ENCODE measurements at places on chromosomes 1 and 21.

DNA sequence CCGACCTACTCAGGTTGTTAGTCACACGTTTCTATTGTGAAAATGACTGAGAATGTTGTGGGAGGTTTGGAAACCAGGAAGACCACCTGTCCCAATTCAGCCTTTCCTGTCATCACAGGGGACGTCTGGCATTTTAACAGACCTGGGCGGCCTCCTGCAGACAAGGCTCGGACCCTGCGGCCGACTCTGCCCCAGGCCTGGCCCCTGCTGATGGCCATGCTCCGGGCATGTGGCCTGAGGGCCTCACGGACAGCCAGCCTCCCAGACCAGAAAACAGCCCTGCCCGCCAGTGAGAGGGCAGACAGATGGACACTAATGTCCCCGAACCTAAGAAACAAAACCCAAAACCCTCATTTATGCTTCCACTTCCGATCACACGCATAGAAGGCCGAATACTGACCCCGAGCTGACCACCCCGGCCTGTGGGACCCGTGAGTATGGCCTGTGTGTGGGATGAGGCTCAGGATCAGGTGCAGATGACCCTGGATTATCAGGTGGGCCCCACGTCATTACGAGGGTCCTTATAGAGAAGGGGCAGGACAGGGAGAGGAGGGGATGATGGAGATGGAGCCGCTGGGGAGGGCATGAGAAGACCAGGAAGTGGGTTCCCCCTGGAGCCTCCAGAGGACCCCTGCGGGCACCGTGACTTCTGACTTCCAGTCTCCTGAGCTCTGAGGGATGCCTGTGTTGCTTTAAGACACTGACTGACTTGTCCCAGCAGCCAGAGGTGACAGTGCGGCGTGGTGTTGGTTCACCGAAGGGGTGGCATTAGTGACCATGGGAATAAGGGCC, 9.6 kb downstream of the COL18A1 start:
- DNase-seq, result no peak

DNA sequence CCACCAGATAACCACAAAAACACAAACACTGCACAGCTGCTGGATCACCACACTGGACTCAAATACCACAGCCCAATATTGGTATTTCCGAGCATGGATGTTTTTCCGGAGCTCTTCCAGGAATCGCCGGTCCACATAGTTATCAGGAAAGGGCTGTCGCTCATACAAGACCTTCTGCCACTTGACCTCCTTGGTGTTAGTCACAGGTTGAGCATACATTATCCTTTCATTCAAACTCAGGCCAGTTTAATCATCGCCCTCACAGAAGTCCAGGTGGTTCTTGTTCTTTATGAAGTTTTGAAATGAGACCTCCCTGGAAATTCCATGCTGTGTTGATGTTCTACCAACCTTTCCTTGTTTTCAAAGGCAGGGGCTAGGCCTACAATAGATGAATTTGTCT, 1.5 kb downstream of the PIGC start:
- DNase-seq, result no peak

DNA sequence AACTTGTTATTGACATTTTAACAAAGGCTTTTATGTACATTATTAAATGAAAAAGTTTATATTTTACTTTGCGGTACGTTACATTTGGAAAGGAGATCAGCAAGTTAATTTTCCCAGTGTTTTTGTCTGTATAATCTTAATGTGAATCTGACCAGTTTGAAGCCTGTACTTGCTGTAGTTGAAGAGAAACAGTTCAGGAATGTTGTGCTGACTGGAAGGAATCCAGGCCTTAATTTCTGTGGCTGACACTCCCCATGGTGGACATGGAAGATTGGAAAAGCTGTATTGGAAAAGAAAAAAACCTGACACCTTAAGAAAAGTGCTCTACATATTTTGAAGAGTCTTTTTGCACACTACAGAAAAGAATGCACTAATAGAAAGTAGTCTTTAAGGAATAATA, 15.5 kb downstream of the LEPR start:
- DNase-seq, result peak; percentile 54

GRCh38 chr1:85894651-85895050, 186.4 kb upstream of the ZNHIT6 start:
- peak; percentile 29 for DNase-seq

DNA sequence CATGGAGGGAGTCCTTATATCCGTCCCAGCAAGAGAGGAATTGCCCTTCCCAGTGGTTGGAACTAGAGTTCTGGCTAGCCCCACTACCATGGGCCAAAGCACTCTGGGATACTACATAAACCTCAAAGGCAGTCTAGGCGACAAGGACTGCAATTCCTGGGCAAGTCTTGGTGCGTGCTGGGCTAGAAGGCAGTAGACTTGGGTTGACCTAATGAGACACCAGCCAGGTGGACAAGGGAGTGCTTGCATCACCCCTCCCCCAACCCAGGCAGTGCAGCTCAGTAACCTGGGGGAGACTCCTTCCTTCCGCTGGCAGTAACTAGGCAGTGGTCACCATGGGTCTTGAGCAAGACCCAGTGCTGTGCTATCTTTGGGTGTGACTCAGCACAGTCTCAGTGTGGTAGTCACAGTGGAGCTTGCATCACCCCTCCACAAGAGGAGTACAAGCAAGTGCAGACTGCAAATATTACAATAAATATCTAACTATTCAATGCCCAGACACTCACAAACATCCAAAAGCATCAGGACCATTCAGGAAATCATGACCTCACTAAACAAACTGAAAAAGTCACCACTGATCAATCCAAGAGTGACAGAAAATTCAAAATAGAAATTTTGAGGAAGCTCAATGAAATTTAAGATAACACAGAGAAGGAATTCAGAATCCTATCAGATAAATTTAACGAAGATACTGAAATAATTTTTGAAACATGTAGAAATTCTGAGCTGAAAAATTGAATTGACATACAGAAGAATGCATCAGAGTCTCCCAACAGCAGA, 84.7 kb upstream of the LYPLAL1 start:
- DNase-seq, result peak; percentile 60

DNA sequence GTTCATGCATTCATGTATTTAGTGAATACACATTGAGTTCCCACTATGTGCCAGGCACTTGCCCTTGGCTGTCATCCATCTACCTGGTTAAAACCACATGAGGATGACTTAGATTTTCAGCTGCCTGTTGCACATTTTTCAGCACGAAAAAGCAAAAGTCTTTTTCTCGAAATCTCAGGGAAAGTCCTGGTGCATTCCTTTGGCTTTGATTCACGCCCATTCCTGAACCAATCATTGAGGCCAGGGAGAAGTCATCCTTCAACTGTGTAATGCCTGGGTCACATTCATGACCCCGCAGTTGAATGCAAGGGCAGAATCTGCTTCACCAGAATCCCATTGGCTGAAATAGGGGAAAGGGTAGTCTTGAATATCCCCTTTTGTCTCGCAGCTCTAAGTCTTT, 84.4 kb downstream of the RNF220 start:
- peak; percentile 17 for DNase-seq

- no peak for DNase-seq
Measured at GRCh38 chr21:38709876-38710275, 95.9 kb upstream of the ETS2 start.

DNA sequence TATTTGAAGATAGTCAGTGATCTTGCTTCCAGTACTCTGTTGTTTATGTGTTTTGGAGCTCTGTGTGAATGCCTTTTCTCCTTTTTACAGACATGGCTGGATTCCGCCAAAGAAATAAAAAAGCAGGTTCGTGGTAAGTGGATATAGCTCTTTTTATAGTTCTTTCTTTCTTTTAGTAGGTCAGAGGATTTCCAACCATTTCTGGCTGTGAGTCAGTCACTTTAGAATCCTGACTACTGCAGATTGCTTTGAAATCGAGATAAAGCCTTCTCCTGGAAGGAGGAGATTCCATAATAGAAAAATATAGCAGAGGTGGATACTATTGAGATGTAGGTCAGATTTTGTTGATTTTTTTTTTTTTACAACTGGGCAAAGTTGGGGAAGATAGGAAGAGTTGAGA, 97.4 kb downstream of the EPB41 start:
- DNase-seq, result no peak

DNA sequence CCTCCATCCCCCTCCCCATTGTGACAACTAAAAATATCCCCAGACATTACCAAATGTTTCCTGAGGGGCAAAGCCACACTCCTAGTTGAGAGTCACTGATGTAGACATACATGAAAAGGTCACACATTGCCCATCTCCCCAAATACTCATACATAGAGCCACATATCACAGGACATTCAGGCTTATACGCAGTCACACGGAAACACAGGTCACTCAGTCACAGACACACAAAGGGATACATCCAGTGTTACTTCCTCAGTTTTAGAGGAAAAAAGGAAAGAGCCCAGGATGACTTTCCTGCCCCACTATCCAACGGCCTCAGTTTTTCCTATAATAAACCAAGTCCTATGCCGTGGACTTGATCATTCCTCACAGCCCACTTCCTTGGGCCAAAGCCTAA, 1.9 kb downstream of the SLC39A1 start:
- DNase-seq, result no peak

- DNase-seq, result no peak
Measured at GRCh38 chr1:221801251-221801661, 59.4 kb upstream of the DUSP10 start.

DNA sequence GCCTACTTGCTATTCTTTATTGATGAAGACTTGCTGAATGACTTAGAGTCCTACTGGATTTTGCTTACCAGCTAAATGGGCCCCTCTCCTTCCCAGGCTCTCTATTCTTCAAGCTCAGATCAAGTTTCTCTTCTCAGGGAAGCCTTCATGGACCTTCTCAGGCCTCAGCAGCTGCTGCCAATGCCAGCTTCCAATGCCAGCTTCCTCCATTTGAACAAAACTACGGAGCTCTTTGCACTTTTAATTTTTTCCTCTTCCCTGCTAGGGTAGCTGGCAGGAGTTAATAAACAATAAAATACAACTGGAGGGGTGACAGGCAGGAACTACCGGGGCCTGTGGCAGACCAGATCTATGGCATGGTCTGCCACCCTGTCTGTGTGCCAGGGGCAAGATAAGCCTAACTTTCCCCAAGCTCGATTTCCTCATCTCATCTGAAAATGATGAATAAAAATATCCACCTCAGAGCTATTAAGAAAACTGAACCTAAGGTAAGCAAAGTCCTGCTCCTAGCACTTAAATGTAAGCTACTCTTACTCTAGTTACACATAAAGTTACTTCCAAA, 995 bp upstream of the IPO13 start:
- DNase-seq, result no peak

DNA sequence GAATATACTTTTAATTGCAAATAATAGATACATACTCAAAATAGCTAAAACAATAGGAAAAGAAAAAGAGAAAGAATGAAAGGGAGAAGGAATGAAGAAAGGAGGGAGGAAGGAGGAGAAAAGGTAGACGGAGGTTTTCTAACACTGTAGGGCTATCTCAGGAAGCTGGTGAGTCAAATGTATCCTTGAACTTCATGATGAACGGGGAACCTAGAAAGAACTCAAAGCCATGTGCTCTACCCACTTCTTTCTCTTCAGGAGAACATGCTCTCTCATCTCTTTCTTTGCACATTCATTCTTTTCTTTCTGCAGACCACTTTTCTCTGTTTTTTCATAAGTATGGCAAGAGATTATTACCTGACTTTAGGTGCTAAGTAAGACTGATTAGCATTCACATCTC, 37.3 kb upstream of the ZNF644 start:
- no peak for DNase-seq

GRCh38 chr1:171715813-171716251, 26.0 kb downstream of the VAMP4 start:
- no peak for DNase-seq

DNA sequence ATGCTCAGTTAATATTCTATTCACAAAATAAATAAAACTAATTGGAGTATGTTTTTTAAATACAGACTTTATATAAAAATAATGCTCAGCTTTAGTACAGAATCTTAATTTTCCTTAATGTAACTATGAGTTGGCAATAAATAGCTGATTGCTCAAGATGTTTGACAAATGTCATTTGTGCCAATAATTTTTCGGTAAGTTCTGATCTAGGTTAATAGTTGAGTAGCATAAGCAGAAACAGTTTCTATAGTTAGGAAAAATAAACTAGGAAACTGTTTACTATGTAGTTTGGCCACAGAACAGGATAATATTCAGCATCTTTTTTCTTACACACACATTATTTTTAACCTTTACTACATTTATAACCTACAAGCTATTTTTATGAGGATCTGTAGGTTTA, 40.3 kb downstream of the KCTD3 start:
- no peak for DNase-seq

GRCh38 chr1:110914676-110915075, 41.7 kb downstream of the CD53 start:
- no peak for DNase-seq

DNA sequence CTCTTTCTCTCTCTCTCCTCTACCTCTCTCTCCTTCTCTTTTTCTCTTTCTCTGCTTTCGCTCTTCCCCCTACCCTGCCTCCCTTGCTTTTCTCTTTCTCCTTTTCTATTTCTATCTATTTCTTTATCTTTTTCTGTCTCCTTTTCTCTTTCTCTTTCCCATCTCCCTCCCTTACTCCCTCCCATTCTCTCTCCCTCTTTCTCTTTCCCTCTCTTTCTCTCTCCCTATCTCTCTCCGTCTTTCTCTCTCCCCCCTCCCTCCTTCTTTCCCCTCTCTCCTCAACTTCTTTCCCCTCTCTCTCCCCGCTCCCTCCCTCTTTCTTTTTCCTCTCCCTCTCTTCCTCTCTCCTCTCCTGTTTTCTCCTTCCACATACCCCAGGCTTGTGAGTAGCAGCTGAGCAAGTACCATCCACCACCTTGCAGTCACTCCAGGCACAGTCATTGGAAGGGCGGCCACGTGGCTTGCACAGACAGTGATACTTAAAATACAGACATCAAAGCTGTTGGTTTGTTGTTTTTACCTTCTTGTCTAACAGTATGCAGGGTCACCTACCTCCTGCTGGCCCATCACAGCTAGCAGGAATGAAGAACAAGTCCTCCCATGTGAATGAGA, 209.1 kb upstream of the COA6 start:
- no peak for DNase-seq

DNA sequence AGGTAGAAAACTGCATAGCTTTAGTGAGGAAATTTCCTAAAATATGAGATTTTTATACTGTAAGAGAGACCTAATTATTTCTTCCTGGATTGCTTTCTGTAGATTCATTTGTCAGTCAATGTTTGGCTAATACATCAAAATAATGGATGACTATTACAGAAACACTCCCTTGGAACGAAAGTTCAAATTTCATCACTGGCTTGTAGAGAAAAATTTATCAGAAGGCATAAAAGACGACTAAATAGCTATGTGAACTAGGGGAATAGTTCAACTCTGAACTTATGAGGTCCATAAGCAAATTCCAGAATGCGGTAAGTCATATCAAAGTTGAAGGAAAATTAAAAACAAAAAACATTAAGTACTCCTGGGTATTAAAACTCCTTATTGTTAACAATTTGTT, 36.0 kb downstream of the WNT2B start:
- no peak for DNase-seq

DNA sequence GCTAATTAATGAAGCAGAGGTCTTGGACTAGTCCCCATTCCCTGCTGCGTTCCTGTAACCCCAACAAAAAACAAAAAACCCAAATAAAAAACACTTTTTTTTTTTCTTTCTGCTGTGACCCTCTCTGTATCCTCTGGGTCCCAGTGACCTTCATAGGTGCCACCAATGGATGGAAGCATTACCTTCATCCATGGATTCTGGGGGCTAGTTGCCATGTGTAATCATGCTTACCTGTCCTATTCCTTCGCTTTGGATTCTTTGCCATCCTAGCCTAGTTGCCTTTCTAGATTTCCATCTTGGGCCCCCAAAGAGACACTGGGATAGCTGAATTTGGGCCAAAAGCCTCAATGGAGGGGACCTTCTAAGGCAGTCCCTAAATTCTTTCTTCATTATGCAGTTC, 1208.7 kb downstream of the BRINP3 start:
- no peak for DNase-seq

- DNase-seq, result no peak
Measured at GRCh38 chr1:88891951-88892340, 579 bp upstream of the GTF2B start.
